Ovary (tissue), 10 donors: ENCODE measurements at places on chromosomes 3 and 15. TPM values are rescaled to one million over a fixed set of nuclear protein-coding genes. Genes with fewer than 3 reads are reported as not detected.

DNA sequence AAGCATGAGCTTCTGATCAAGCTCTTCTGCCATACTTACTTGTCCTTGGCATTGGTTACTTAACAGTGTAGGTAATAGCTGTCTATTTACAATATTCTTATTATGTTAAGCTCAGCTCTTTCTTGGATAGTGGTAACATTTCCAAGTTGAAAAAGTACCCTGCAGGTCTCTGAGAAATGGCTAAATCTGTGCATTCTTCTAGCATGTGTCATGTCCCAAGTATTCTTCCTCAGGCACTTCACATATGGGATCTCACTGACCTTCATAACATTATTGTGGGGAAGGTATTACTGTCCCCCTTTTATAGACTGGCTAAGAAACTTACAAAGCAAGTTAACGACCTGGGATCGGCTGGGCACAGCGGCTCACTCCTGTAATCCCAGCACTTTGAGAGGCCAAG, 236.1 kb downstream of the RORA start:
- H3K27me3 ChIP-seq: no peaks in the 10 kb centered on the region
- H3K4me1 ChIP-seq: peaks cover 4% of the 10 kb centered on the region
- DNase-seq: no peak
- no peak overlapping the region for H3K27ac ChIP-seq
- no peak overlapping the region for H3K4me3 ChIP-seq

GRCh38 chr15:54046093-54046492, 67.9 kb downstream of the UNC13C start:
- no peak overlapping the region for H3K27ac ChIP-seq
- no peaks in the 10 kb centered on the region for H3K27me3 ChIP-seq
- H3K4me1 ChIP-seq: no peaks in the 10 kb centered on the region
- no peak for DNase-seq
- no peaks in the 10 kb centered on the region for H3K36me3 ChIP-seq

DNA sequence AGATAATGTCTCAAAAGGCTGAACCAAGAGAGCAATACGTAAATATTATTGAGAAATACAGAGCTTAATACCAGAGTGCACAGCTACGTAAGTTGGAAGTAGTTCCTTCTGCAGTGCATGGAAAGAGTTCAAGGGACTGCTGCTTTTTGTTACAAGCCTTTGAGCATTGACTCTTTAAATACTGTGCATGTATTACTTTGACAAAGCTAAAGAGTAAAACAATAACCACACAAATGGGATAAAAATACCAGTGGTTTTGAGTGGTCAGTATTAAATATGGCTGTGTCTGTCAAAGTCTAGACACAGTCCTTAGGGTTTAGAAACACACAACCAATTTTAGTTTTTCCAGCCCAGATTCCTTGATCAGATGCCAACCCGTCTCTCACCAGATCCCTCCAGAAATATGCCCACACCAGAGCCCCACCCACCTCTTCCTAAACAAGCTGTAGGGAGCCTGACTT, 62.1 kb downstream of the SSR3 start:
- no peak overlapping the region for H3K27ac ChIP-seq
- no peaks in the 10 kb centered on the region for H3K36me3 ChIP-seq
- no peaks in the 10 kb centered on the region for H3K4me1 ChIP-seq
- H3K27me3 ChIP-seq: no peaks in the 10 kb centered on the region

LEKR1 gene
- total RNA-seq: 1.5 TPM

GRCh38 chr15:75827691-75828090, 15.6 kb upstream of the UBE2Q2 start:
- H3K36me3 ChIP-seq: no peaks in the 10 kb centered on the region
- no peaks in the 10 kb centered on the region for H3K4me1 ChIP-seq
- DNase-seq: no peak
- no peaks in the 10 kb centered on the region for H3K27me3 ChIP-seq

DNA sequence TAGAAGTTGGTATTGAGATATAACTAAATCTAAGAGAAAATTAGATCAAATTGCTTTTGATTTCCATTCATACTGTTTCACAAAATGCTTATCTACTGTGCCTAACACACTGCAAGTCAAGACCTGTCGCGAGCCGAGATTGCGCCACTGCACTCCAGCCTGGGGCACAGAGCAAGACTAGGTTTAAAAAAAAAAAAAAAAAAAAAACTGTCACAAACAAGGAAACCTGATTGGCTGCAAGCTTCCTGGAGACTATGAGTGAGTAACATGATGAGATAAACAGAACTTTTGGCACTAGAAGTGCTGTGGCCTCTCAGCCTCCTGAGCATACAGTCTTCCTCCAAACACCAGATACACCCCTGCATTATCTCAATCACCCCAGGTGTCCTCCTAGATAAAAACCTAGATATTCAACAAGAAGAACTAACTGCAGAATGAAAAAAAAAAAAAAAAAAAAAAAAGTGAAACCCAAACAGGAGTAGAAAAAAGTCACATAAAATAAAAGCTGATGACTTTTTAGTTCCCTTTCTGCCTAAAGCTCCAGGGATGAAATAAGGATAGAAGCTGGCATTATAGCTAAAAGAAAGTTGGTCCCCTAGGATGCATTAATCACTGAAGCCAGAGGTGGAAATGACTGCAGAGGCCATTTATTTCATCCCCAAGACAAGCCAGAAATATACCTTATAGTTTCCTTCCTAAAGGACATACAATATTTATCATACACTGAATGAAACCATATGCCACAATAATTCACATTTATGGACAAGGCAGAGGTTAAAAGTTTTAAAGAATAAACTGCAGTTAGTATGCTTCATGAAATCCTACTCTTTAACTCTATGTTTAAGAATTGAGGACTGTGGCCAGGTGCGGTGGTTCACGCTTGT, 82.4 kb downstream of the P3H2 start:
- no peak overlapping the region for H3K4me3 ChIP-seq
- no peak overlapping the region for H3K27ac ChIP-seq
- no peaks in the 10 kb centered on the region for H3K27me3 ChIP-seq

- H3K27me3 ChIP-seq: no peaks in the 10 kb centered on the region
- H3K4me3 ChIP-seq: no peak overlapping the region
- no peak for DNase-seq
- H3K4me1 ChIP-seq: peaks cover 11% of the 10 kb centered on the region
- H3K27ac ChIP-seq: no peak overlapping the region
Measured at GRCh38 chr15:60580650-60581376, 101.9 kb upstream of the ICE2 start.

- H3K27me3 ChIP-seq: no peaks in the 10 kb centered on the region
- DNase-seq: no peak
- H3K27ac ChIP-seq: no peak overlapping the region
- no peaks in the 10 kb centered on the region for H3K36me3 ChIP-seq
- no peak overlapping the region for H3K4me3 ChIP-seq
- H3K4me1 ChIP-seq: no peaks in the 10 kb centered on the region
Measured at GRCh38 chr3:53016236-53016635, 29.6 kb downstream of the SFMBT1 start.

CCR9 gene
- not detected for total RNA-seq

GRCh38 chr15:95687061-95687460, 643.4 kb upstream of the NR2F2 start:
- no peaks in the 10 kb centered on the region for H3K36me3 ChIP-seq
- DNase-seq: no peak
- H3K4me3 ChIP-seq: no peak overlapping the region
- H3K27me3 ChIP-seq: no peaks in the 10 kb centered on the region
- peaks cover 1% of the 10 kb centered on the region for H3K4me1 ChIP-seq

- H3K27me3 ChIP-seq: no peaks in the 10 kb centered on the region
- no peaks in the 10 kb centered on the region for H3K36me3 ChIP-seq
- H3K27ac ChIP-seq: no peak overlapping the region
- no peak for DNase-seq
Measured at GRCh38 chr3:129046037-129046731, 14.4 kb upstream of the GP9 start.

GRCh38 chr3:111692593-111693552, 97.7 kb upstream of the ZBED2 start:
- no peak for DNase-seq
- no peaks in the 10 kb centered on the region for H3K4me1 ChIP-seq
- no peaks in the 10 kb centered on the region for H3K36me3 ChIP-seq
- no peaks in the 10 kb centered on the region for H3K27me3 ChIP-seq

TPRG1 gene
- total RNA-seq: 3.2 TPM

NOX5 gene
- 0.10 TPM for total RNA-seq

- no peak overlapping the region for H3K27ac ChIP-seq
- no peaks in the 10 kb centered on the region for H3K27me3 ChIP-seq
- DNase-seq: no peak
- H3K4me1 ChIP-seq: no peaks in the 10 kb centered on the region
Measured at GRCh38 chr3:56869157-56869889, 67.6 kb upstream of the ARHGEF3 start.

DNA sequence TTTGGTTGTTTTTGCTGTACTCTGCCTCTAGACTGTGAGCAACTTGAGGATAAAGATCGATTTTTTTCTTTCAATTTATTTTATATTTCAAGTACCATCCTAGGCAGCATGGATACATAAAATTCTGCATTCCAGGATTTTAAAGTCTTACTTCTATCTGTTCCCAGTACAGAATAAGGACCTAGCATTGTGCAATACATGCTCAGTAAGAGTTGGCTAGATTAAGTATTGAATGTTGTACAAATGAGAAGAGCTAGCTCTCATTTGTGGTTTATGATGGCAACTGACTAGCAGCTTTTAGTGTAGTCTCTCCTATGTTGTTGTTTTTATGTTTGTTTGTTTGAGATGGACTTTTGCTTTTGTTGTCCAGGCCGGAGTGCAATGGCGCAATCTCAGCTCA, 222.7 kb downstream of the TP63 start:
- no peaks in the 10 kb centered on the region for H3K4me1 ChIP-seq
- H3K27ac ChIP-seq: no peak overlapping the region
- H3K36me3 ChIP-seq: no peaks in the 10 kb centered on the region
- no peak overlapping the region for H3K4me3 ChIP-seq
- no peaks in the 10 kb centered on the region for H3K27me3 ChIP-seq

GRCh38 chr3:195015021-195015420, 255.9 kb downstream of the XXYLT1 start:
- no peak overlapping the region for H3K4me3 ChIP-seq
- no peak overlapping the region for H3K27ac ChIP-seq
- H3K4me1 ChIP-seq: no peaks in the 10 kb centered on the region
- DNase-seq: no peak
- no peaks in the 10 kb centered on the region for H3K36me3 ChIP-seq
- H3K27me3 ChIP-seq: no peaks in the 10 kb centered on the region

DNA sequence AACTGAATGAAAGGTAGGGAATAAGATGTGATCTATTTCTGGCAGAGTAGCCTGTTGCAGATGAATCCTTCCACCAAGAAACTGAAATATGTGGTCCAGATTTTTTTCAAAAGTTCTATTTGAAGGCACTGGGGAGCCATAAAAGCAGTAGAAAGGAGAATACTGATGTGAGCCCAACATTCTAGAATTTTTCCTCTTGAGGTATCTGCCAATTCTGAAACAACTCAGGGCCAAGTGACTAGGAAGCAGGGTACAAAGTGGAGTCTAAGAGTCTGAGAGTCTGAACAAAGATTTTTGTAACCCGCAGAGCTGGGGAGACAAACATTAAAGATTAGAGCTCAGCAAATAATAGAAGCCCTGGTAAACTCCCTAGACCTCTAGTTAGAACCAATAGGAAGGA, 58.3 kb upstream of the SLCO3A1 start:
- no peak overlapping the region for H3K27ac ChIP-seq
- no peak overlapping the region for H3K4me3 ChIP-seq
- no peaks in the 10 kb centered on the region for H3K36me3 ChIP-seq
- DNase-seq: no peak
- no peaks in the 10 kb centered on the region for H3K4me1 ChIP-seq
- no peaks in the 10 kb centered on the region for H3K27me3 ChIP-seq

DNA sequence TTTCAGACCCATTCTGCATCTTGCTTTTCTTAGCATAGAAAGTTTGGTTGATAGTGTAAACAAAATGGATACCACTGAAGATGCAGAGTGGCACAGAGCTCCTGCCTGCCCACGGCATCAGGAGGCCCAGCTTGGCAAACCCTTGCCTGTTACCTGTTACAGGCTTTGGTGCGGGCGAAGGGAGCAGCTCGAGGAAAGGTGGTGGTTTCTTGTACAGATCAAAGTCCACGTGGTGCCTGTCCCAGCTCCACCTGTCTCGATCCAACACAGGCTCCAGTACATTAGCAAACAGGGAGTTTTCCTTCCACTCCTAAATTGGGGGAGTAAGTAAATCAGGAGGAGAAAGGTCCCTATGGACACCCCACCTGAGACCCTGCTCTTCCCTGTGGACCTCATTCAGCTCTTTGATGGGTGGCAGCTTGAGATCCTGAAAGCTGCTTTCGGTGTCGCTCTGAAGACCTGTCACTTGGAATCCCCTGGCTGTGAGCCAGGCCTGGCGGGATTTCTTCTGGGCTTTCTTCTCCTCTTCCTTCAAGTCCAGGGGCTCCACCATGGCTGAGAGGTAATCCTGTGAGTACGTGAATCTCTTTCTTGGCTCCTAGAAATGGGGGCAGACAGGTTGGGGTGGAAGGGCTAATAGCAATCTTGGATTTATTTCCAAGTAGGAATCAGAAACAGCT, 35.7 kb downstream of the ACAD9 start:
- DNase-seq: no peak
- H3K27me3 ChIP-seq: no peaks in the 10 kb centered on the region
- H3K36me3 ChIP-seq: no peaks in the 10 kb centered on the region

DNA sequence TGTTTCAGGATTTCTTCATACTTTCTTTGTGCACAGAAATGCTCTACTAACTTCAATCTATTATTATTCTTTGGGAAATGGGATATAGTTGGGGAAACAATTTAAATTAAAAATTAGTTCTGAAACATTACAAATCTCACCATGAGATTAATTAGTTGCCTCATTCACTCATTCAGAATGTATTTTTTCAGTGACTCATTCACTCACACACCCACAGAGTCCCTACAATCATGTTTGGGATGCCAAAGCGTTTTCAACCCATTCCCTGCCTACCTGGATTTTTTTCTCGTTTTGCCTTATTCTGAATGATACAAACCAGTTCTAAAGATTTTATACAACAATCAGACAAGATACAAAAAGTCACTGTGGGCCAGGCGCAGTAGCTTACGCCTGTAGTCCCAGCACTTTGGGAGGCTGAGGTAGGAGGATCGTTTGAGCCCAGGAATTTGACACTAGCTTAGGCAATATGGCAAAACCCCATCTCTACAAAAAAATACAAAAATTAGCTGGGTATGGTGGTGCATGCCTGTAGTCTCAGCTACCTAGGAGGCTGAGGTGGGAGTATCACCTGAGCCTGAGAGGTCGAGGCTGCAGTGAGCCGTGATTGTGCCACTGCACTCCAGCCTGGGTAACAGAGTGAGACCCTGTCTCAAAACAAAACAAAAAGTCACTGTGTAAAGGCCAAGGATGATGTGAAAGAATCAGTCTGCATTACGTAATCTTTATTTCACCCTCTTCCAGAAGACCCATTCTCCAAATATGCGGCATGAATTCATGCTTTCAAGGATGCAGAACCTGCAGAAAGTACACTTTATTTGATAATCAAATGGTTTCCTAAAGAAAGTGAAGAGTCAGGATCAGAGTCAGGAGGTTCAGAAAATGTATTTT, 34.8 kb upstream of the ARHGEF3 start:
- no peak overlapping the region for H3K4me3 ChIP-seq
- no peak overlapping the region for H3K27ac ChIP-seq
- H3K27me3 ChIP-seq: no peaks in the 10 kb centered on the region
- no peak for DNase-seq
- H3K4me1 ChIP-seq: no peaks in the 10 kb centered on the region
- no peaks in the 10 kb centered on the region for H3K36me3 ChIP-seq
